ENCODE measurements at places on chromosomes 5 and 9. TPM values are rescaled to one million over a fixed set of nuclear protein-coding genes. Genes with fewer than 3 reads are reported as not detected.

The TIMD4 gene
- total RNA-seq, result 26.5 TPM

The TPRN gene
- total RNA-seq, result 10.1 TPM

The SLC6A19 gene
- not detected for total RNA-seq

The SLIT3 gene
- not detected for total RNA-seq

The NELFB gene
- 42.4 TPM for total RNA-seq

The PURA gene
- 30.4 TPM for total RNA-seq

The PAIP2 gene
- total RNA-seq, result 150 TPM

The DTWD2 gene
- 4.4 TPM for total RNA-seq

The PLPPR1 gene
- total RNA-seq, result not detected

The IRGM gene
- total RNA-seq, result 2.8 TPM

The VPS13A gene
- 46.7 TPM for total RNA-seq

The TMEM215 gene
- total RNA-seq, result not detected

The PTGER4 gene
- total RNA-seq, result 30.7 TPM

The FOXD1 gene
- not detected for total RNA-seq

The SLC2A6 gene
- 8.7 TPM for total RNA-seq

The OSMR gene
- not detected for total RNA-seq

The PCDHB13 gene
- not detected for total RNA-seq

The PRUNE2 gene
- total RNA-seq, result not detected

The GLRX gene
- total RNA-seq, result 111 TPM

The KIAA1191 gene
- 78.8 TPM for total RNA-seq

The BTNL3 gene
- not detected for total RNA-seq
